Adrenal gland (tissue), 19 donors: ENCODE measurements at places on chromosomes 3 and 15. TPM values are rescaled to one million over a fixed set of nuclear protein-coding genes. Genes with fewer than 3 reads are reported as not detected.
A peak's percentile ranks its signal among the peaks of the same experiment; 100 is the strongest.

GRCh38 chr15:65833501-65834205, 35.6 kb upstream of the RAB11A start:
- DNase-seq: peak; percentile 36

- DNase-seq: no peak
These were observed 20.2 kb upstream of the TM4SF18 start for GRCh38 chr3:149353581-149354184.

Gene THUMPD3
- total RNA-seq: 48.5 TPM

DNA sequence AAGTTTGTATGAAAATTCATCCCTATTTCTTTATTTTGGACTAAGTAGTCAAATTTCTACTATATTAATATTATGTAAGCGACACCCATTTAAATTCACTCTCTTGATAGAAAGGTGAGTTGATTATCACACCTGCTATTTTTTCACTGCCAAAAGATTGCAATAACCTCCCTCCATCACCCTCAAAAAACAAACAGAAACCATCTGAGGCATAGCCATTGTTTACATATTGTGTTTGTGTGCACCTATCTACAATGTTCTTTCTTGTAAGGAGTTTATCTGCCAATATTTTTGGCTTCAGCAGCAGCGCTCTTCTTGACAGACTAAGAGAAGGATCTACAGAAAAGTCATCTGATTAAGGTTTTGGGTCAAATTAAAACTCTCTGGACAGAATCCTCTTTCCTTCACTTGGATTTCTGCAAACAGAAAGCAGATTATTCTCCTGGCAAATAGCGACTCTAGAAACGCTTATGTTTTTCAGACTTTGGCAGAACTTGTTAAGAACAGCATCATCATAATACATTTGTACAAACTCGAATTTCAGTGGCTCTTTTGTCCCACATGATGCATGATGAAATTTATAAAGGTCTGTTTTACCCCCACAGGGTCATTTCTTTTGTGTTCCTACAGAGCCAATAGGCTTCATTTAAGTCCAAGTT, 48.6 kb downstream of the KCNMB2 start:
- DNase-seq: no peak

DNA sequence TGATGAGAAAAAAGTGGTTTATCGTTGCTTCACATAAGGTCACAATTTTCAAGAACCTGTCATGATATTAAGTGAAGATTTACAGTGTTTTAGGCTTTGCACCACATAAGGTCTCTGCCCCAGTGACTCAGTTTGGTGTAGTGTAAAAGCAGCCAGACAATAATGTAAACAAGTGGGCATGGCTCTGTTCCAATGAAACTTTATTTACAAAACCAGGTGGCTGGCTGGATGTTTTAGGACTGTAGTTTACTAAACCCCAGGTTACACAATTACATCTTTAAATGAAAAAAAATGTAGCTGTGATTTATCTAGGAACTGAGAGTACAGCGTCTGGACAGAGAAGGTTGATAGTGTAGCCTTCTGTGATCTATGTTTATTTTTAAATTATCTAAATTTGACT, 9.7 kb upstream of the FBXL22 start:
- no peak for DNase-seq

- DNase-seq: no peak
These were observed 517.6 kb upstream of the ALCAM start for GRCh38 chr3:104849070-104849469.

DNA sequence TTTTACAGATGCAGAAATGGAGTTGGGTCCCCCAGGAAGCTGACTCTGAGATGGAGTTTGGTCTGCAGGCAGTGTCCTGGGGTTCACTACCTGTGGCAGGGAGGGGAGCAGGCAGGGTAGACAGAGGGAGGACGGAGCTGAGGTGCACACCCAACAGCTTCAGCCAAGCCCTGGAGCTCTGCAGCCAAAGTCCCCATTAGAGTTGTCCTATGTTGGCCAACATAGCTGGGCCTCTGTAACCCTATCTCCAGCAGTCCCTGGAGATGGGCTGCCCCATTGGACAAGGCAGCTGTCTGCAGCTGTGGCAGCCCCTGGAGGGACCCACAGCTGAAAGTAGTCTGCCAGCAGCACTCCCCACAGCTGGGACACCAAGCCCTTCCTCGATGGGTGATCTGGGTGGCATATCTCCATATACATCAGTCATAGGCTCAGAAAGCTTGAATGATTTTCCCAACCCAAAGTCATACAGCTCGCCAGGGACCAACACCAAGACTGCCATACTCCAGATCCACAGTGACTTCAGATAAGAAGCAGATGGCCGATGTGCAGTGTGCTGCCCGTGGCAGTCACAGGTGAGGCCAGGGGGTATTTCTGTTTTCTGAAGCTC, 31.9 kb downstream of the STARD5 start:
- DNase-seq: no peak
